ENCODE measurements at places on chromosomes 1 and 21.

DNA sequence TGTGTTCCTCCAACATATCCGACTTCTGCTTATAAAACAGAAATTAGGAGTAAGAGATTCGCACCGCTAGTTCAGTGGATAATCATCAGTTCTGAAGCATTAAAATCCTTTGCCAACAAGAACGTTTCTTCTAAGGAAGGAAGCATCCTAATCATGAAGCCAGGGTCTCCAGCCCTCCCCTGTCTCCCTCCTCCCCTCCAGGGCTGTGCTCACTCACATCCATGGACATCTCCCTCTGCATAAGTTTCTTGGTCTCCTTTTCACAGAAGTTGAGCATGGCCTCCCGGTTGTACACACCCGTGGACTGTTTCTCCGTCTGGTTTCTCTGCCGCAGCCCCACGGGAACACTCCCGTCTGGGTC, 505 bp downstream of the LMOD1 start:
- DNase-seq = no peak

DNA sequence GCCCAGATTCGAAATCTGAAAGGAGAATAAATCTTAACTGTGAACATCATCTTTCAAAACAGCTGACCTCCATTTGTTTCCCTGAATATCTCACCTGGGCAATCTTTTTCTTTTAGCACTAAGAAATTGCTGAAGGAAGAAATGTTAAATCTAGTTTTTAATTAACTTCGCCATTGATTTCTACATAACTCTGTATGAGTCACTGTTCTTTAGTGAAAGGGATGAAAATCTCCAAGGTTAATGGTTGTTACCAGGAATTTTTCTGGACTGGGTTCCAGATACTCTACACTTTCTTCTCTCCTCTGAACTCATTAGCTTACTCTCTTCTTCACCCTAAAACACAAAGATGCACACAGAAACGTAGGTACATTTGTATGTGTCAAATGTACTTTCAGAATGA, 235.7 kb downstream of the BACH1 start:
- no peak for DNase-seq

DNA sequence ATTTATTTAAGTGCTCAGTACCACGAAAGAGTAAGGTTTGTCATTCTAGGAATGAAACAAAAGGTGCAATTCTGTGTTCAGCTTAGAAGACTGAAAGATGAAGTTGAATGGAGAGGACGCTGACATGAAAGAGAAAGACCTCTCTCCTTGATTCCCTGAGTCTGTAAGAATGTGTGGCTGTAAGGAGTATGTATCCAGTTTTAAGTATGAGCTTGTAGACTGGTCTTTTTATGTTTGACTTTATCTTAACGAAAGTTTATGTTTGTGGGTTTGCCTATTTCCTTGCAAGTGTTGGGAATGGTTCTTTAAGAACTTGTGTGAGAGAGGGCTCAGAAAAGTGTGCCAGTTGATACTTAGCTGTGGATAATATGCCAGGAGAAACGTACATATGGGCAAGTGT, 1.4 kb downstream of the CHD1L start:
- DNase-seq = no peak

GRCh38 chr1:101283443-101283842, 46.6 kb downstream of the S1PR1 start:
- DNase-seq = no peak

GRCh38 chr1:201066986-201067385, 43.5 kb upstream of the KIF21B start:
- DNase-seq = no peak

- DNase-seq = no peak
Observed at GRCh38 chr1:208177656-208178055, 66.5 kb downstream of the PLXNA2 start.

GRCh38 chr1:196685506-196685905, 33.7 kb downstream of the CFH start:
- DNase-seq = no peak

DNA sequence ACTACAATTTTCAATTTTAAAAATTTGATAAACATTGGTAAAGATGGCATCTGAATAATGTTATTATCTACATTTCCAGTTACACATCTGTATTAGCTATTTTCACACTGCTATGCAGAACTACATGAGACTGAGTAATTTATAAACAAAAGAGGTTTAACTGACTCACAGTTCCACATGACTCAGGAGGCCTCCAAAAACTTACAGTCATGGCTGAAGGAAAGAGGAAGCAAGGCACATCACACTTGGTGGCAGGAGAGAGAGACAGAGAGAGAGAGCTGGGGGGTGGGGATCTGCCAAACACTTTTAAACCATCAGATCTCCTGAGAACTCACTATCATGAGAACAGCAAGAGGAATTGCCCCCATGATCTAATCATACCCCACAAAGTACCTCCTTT, 850.0 kb downstream of the LTN1 start:
- DNase-seq = no peak

GRCh38 chr1:117681093-117681900, 75.4 kb downstream of the TENT5C start:
- no peak for DNase-seq

DNA sequence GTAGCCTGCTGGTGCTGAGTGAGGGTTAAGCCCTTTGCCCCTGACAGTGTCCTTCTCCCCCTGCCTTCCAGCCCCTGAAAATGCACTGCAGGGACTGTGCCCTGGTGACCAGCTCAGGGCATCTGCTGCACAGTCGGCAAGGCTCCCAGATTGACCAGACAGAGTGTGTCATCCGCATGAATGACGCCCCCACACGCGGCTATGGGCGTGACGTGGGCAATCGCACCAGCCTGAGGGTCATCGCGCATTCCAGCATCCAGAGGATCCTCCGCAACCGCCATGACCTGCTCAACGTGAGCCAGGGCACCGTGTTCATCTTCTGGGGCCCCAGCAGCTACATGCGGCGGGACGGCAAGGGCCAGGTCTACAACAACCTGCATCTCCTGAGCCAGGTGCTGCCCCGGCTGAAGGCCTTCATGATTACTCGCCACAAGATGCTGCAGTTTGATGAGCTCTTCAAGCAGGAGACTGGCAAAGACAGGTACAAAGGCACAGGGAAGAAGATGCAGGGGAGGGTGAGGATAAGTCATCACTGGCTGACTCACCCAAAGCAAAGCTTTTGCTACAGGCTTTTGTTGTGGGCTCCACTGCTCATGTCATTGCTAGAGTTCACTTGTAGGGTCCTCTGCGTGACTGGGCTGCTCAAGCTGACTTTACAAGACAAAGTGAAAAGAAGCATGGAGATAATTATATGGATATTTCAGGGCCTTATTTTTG, 174.9 kb downstream of the PIGK start:
- DNase-seq = no peak

DNA sequence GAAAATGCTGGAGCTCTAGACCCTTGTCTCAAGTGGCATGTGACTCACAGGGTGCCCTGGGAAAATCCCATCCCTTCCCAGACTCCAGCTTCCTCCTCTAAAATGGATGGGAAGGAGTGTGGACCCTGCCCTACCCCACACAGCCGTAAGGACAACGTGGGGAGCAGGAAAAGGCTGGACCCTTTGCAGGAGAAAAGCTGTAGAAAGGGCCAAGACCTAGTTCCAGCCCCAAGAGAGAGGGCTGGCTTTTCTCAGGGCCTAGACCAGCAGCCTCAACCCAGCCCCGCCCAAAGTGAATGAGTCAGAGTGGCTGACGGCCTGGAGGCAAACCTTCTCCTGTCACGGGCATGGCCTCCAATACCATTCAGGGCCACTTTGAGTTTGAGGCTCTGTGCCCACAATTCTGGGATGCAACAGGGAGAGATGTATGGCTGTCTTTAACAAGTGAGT, 1.1 kb downstream of the LAMB3 start:
- DNase-seq = no peak

DNA sequence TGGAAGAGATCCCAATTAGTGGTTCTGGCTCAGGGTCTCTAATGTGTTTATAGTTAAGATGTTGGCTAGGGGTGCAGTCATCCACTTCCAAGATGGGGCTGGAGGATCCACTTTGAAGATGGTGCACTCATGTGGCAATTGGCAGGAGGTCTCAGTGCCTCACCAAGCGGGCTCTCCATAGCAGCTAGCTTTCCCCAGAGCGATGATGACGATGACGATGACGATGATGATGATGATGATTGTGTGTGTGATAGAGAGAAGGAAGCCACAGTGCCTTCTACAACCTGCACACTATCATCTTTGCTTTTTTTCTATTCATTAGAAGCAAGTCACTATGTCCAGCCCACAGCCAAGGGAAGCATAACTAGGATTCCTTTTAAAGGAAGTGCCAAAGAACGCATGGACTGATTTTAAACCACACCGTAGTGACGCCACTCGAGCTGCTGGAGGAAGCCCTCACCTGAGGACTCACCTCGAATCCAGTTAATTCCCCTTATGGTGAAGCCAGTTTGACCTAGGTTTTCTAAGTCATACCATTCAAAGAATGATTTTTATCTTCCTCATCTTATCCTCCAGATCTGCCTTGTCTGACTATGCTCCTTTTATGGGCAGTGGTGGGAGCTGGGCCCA, 49.4 kb downstream of the SRRM1 start:
- DNase-seq = no peak

DNA sequence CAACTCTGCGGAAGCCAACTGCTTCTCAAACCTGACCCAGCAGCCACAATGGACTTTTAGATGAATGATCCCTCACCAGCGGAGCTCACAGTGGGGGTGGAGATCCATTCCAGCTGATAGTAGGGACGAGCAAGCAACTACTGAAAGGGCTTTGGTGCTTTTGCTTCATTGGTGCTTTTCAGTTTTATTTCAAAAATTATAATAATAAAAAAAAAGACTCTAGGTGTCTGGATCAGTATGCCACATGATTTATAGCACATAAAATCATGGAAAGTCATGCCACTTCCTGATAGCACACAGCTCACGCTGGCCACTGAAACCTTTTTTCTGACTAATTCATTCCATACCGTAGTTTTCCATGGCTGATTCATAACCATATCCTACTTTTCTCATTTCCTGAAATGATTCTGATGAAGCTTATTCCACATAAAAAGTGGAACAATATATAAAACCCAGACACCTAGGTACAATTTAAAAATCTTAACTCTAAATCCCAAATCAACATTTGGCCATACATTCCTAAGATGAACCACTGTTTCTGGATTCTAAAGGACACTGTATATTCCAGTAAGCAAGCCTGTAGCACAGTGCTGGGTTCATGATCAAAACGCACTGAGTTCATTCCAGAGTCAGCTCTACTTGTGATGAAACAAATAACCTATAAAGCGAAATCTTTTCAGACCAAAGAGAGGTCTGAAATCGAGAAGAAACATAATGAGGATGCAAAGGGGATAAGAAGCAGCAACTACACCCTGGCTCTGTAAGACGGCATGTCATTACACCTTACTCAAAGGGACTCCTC, 41.3 kb upstream of the KCNE1 start:
- no peak for DNase-seq

GRCh38 chr1:95098196-95098595, 19.0 kb upstream of the TLCD4 start:
- no peak for DNase-seq

GRCh38 chr1:174954671-174955669, 44.8 kb upstream of the CACYBP start:
- no peak for DNase-seq

DNA sequence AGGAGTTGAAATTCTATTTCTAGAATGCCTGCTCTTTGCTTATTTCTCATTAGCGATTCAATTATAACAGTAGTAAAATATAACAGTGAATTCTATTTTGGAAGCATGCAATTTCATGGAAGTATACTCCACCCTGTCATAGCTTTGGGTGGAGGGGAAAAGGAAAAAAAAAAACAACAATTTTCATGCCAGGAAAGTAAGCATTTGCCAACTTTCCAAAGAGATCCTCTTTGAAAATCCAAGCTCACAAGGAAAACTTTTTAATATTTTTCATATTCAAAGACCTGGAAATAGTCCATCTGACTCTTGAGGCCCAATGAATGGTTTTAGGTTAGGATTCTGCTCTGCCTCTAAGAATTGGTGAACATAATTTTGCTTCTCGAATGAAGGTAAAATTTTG, 134.5 kb downstream of the PTPN14 start:
- no peak for DNase-seq

DNA sequence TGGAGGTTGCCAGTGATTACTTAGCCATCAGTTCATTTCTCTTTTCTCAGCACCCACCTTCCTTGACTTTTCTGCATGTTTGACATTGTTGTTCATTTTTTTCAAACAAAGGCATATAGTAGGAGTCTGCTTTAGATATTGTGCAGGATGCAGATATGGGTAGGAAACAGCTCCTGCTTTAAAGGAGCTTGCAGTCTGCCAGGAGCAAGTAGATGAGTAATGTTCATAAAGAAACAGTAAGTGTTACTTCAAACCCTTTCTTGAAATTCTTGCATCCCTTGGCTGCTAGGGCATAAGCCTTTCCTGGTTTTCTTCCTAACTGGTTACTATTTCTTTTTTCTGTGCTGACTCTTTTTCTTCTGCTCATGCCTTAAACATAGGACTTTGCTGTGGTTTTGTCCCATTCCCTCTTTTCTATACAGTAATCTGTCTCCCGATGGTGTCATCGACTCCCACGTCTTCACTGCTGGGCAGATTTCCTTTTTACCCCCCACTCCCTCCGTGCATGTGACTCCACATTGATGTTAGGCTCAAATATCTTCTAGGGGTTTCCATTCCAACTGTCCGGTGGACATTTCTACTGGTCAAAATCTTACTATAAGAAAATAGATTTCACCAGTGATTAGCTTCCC, 20.4 kb downstream of the PTGFRN start:
- no peak for DNase-seq

- no peak for DNase-seq
Observed at GRCh38 chr1:200027264-200027823, at the start of gene NR5A2. TSS of gene NR5A2 (plus strand) at chr1:200027710. CDS start at chr1:200027848, 138 bp downstream.

DNA sequence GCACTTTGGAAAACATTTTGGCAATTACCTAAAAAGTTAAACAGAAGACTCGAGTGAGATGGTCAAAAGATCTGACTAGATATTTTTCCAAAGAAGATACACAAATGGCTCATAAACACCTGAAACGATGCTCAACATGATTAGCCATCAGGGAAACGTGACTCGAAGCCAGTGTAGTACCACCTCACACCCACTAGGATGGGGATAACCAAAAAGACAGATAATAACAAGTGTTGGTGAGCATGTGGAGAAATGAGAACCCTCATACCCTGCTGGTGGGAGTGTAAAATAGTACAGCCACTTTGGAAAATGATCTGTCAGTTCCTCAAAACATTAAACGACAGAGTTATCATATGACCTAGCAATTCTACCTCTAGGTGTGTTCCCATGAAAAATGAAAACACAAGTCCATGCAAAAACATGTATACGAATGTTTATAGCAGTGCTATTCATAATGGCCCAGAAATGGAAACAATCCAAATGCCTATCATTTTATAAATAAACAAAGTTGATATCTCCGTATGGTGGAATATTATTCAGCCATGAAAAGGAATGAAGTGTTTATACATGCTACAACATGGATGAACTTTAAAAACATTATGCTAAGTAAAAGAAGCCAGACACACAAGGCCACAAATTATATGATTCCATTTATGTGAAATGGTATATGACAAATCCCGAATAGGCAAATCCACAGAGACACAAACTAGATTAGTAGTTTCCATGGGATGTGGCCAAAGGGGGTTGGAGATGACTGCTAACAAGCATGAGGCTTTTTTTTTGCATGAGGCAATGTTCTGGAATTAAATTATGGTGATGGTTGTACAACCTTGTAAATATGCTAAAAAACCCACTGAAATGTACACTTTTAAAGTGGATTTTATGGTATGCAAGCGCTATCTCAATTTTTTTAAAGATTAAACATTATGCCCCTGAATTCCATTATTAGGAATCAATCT, 625.3 kb downstream of the KIF26B start:
- no peak for DNase-seq

- no peak for DNase-seq
Observed at GRCh38 chr1:29624320-29625083, 388.2 kb downstream of the PTPRU start.

Measured in activated CD4-positive, CD25-positive, alpha-beta regulatory T cell treated with anti-CD3 and anti-CD28 coated beads, Interleukin-2, amount 50 U/mL, for 72 hours (primary cell).